ENCODE measurements at places on chromosomes 16 and 17.

- DNase-seq = no peak
Measured at GRCh38 chr17:12789481-12790248, at the start of gene ARHGAP44. TSS of gene ARHGAP44 (plus strand) at chr17:12789498. CDS start at chr17:12789839, 341 bp downstream.

DNA sequence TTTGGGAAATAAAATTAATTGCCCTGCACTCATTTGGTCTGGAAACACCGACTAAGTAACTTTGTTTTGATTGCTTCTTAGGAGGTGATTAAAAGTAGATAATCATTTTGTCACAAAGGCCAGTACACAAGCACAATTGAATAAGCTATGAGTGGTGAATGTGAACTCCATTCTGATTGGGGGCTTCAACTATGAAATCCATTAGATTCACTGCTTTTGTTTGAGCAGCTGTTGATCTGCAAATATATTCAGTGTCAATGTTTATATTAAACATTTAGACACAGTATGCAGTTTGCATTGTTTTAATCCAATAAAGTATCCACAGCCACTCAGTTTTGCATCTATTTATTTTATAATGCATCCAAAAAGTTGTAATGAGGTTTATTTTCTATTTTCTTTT, 817.5 kb downstream of the CDH11 start:
- no peak for DNase-seq

DNA sequence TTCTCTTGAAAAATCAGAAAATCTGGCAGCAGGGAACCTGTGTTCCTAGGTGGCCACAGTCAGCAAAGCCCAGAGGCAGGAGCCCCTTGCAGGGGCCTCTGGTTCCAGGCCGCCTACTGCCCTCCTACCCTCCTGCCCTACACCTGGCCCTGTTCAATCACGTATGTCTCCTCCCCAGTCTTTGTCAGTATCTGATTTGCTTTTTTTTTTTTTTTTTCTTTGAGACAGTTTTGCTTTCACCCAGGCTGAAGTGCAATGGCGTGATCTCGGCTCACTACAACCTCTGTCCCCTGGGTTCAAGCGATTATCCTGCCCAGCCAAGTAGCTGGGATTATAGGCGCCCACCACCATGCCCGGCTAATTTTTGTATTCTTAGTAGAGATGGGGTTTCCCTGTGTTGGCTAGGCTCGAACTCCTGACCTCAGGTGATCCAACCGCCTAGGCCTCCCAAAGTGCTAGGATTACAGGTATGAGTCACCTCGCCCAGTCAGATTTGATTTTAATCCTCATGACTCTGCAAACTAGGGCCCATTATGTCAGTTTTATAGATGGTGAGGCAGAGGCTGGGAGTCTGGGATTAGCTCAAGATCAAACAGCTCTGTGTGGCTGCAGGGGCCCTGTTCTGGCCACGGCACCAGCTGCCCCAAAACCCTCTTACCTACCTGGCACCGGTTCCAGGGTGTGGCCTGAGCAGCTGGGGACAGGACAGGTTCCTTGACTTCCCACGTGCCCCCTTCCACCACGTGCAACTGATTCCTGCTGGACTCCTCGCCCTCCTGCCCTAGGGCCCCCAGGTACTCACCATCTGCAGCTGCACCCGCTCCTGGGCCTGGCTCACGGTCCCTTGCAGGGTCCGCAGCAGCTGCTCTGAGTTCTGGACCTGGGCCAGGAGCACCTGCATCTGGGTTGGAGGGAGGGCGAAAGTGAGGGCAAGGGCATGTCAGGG, 14.7 kb downstream of the RABEP2 start:
- DNase-seq = no peak

DNA sequence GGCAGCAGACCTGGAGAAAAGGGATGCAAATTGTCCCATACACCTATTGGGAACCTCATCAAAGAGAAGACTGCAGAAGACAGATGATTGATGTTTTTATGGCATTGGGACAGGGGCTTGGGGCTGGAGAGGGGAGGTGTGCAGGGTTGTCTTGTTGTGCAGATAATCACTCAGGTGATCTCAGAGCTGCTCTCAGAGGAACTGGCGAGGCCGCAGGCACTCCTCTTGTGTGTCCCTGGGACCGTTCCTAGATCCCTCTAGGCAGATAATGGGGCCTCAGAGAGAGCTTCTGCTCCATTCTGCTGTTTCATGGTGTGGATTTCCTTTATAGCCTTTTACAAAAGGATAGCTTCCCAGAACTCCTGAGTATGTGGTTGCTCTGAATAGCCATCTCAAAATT, 1.6 kb downstream of the RNF213 start:
- no peak for DNase-seq

DNA sequence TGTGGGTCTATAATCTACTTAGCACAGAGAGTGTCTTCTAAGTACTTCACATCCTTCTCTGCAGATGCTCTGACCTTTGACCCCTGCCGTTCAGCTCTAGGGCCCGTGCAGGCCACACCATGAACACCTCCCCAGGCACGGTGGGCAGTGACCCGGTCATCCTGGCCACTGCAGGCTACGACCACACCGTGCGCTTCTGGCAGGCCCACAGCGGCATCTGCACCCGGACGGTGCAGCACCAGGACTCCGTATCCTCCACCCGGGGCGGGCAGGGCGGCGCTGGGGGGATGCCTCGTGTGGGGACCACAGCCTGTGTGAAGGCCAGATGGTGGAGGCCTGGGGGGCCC, 686 bp downstream of the MLST8 start:
- no peak for DNase-seq

- DNase-seq = no peak
Measured at GRCh38 chr17:44925731-44926697, 10.7 kb upstream of the GFAP start.

DNA sequence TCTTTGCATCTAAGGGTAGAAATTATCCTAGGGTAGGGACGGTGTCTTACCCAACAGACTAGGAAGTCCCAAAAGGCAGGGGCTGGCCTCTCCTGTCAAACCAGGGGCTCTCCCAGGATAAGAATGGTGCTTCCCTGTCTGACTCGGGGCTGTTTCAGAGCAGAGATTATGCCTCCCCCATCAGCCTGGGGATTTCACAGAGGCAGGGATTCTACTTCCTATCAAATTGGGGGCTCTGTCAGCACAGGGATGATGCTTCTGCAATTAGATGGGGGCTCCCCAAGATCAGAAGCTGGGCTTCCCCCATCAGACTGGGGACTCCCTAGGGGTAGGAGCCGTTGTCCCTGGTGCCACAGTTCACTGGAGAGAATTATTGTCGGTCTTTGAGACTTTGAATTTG, 2.3 kb downstream of the NXPH3 start:
- no peak for DNase-seq

GRCh38 chr16:11167581-11167980, 88.4 kb downstream of the SOCS1 start:
- no peak for DNase-seq

- no peak for DNase-seq
Measured at GRCh38 chr17:63075969-63076368, 109.9 kb downstream of the TANC2 start.

GRCh38 chr17:27572665-27573064, 58.3 kb upstream of the LGALS9 start:
- DNase-seq = no peak

DNA sequence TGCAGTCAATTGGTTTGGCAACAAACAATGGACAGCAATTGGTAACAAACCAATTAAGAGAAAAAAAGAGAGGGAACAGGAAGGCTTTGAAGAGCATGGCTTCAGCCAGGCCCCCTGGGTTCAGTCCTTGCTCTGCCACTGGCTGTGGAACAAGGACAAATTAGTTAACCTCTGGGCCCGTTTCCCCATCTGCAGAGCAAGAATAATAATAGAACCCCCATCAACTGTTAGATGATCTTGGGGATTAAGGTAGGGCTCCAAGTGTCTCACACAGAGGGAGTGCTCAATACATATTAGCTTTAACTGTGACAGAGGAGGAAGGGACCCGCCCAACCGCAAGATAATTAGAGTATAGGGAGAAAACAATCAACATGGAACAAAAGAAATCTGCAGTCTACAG, 55.2 kb downstream of the PECAM1 start:
- DNase-seq = no peak

DNA sequence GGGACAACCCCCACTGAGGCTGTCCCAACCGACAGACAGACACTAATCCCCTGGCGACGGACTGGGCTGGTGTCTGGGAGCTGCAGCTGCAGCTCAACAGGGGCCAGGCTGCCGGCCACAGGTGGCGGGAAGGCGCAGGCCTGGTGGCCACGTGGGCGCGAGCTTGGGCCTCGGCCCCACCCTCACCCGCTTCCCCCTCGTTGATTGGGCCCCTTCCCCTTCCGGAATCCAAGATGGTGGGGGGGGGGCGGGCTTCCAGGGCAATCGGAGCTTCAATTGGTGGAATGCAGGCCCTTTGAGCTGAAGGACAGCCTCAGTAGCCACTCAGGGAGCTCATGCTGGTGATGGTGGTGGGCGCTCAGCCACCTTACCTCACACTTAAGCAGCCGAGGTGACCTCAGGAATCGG, 8.7 kb upstream of the TBX4 start:
- no peak for DNase-seq

DNA sequence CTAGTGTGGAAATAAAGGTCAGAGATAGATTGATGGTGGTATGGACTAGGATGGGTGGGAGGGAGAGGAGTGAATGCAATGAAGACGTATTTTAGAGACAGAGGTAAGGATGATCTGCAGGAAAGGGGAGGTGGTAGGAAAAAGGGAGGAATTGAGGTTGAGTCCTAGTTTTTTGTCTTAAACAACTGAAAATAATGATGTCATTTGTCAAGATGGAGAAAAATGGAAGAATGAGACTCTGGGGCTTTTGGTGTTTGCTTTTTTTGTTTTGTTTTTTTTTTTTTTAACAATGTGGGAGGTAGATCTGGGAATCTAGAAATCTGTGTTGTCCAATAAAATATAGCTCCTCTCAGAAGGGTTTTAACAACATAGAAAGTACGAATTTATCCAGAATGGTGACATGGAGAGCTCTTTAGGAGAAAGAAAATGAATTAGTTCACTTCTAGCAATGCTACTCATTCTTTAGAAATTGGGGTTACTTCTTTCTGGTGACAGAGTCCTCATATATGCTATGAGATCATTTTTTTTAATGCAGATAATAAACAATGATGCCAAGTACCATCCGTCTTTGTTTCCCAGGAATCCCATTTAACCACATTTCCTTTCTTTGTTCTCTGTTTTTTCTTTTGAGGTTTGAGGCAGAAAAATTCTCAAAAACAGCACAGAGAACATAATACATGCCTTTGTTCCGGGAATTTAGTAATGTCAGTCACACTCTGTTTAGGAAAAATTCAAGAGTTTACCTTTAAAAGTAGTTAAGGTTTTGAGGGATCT, 225.3 kb upstream of the COX10 start:
- no peak for DNase-seq

- peak; percentile 32 for DNase-seq
Measured at GRCh38 chr17:29291163-29291752, 2.7 kb downstream of the NUFIP2 start.

GRCh38 chr16:87812200-87812656, 46.4 kb upstream of the KLHDC4 start:
- no peak for DNase-seq

DNA sequence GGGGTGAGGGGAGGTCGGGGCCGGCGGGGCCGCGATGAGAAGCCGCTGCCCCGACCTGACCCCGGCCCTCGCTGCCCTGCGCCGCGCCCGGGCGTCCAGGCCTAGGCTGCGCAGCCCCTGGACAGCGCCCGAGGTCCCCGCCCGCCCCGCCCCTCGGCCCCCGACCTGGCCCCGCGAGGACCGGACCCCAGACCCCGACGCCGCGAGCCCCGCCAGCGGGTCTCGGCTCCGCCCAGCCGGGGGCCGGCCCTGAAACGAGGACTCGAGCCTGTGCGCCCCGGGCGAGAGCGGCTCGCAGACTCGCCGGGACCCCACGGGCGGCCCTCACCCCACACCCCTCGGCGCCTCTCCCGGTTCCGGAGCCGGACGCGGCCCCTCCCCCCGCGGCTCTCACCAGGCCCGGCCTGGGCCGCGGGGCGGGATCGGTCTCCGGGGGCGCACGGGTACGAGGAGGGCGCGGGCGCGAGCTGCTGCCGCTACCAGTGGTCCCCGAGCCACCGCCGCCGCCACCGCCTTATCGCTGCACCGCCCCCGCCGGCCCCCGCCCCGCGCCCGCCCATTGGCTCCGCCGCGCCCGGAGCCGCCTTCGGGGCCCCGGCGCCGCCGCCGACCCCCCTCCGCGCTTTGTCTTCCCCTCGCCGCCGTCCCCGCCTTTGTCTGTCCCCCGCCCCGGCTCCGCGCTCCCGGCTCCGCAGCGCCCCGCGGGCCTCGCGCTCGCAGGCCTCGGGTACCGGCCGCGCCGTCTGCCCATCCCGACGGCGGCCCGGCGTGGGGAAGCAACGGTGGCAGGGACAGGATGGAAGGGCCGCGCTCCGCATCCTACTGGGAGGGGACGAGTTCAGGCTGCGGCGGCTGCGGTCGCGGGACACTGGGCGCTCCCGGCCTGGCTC, at the start of gene LIMD2:
Gene LIMD2 (minus strand): TSS at position 488 of the 890 bp plus-strand sequence. CDS start 827 bp downstream, outside the sequence.
- peak; percentile 86 for DNase-seq

DNA sequence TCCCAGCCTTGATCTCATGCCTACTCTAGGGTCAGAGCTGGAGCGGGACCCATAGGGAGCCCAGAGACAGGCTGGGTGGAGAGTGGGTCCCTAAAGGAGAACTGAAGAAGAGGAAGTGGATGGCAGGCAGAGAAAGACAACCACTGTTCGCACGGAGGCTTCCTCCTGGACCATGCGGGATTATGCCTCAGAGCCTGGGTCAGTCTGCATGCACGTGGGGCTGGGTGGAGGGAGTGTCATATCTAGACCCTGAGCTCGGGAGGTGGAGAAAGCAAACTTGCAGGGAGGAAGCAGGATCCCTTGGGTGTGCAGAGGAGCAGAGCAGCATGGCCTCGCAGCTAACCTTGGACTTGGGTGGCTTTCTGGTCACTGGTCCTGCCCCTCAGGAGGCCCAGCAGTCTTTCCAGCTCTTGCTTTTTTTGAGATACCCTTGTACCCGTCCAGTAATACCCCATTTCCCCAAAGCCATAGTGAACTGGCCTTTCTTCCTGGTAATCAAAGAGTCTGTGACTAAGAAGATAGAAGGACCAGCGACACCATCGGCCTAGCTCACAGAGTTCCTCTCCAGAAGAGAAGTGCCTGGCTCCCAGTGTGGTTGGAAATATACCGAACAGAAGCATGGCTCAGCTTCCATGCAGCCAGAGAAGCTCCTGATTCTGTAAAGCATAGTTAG, 344.2 kb downstream of the CPPED1 start:
- DNase-seq = peak; percentile 46

- DNase-seq = no peak
Measured at GRCh38 chr17:69012895-69013805, 47.6 kb downstream of the ABCA9 start.

Measured in CD4-positive, alpha-beta T cell treated with Interferon alpha-2 for 1 hour (primary cell).